Central memory CD8-positive, alpha-beta T cell (primary cell): ENCODE measurements at places on chromosomes 11 and 22.

DNA sequence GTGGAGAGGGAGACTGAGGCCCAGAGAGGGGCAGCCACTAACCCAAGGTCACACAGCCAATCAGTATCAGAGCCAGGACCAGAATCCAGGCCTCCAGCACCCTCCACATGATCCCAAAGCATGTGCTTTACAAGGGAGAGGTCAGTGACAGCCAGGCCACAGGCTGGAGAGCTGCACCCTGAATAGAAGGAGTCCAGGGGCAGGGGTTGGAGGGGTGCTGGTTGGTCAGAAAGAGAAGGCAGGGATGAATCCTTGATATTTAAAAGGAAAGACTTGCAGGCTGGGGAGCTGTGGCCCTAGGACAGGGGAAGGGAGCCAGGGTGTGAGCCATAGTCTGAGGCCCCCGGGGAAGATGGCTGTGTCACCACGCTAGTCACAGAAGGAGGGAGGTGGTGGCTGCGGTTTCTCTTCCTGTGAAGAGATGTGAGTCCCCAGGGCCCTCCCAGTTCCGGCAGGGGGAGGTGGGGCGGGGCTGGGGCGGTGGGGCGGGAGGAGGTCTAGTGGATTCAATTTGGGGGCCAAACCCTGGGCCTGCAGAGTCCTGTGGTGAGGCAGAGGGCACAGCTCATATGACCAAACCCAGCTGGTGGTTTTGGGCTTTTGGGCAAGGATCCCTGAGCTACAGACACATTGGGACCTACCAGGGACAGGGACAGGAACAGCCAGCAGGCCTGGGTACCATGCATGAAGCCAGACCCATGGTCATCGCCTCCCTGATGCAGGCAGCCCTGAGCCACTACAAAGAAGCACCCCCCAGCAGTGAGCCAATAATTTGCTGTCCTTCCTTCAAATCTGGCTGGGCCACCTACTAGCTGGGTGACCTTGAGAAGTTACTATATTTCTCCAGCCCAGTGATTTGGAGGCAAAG lies 14.0 kb downstream of the RAC2 start:
- peak; percentile 73 for DNase-seq

DNA sequence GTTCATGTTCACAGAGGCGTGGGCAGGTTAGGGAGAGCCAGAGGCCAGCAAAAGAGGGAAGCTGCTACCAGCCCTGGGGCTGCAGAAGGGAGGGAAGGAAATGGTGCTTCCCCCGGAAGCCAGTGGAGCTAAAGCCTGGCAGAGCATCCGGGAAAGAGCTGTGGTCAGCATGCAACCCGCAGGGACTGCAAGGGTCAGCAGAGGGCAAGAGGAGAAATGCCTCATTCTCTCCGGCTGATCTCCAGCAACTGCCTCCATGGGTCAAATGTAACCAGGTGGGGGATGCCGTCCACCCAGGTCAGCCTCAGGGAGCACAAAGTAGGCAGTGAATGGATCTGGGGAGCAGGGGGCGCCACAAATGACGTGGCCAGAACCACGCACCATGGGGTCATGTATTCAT lies 36.9 kb upstream of the PRR5 start:
- DNase-seq: no peak

GRCh38 chr22:50083462-50084079 lies 1.7 kb downstream of the MLC1 start:
- DNase-seq: no peak

DNA sequence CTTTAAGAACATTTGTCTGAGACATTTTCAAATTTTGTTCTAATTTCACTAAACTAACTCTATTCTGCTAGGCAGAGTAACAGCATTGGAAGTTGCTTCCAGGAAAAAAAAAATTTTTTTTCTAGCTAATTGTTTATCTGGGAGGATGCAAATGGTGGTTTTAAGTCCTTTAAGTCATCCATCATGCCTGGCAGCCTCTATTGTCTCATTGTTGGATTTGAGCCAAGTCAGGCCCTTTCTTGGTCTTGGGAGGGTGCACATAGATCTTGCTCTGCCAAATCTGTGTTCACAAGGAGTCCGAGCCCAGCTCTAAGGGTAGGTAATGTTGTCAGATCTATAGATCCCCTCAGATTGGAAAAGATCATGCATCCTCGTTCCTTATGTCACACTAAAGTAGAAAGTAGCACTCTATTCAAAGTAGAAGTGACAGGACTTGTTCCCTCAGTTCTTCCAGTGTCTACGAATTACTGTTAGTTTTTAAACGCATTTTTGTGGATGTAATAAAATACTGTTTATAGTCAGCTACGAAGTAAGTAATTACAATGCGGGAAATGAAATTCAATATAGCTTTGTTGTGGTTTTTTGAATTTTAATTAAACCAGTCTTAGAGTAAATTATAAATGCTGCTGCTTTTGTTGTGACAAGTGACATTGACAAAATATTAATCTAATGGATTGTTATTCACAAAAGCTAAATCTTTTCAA lies 166.0 kb upstream of the RASSF10 start:
- no peak for DNase-seq

DNA sequence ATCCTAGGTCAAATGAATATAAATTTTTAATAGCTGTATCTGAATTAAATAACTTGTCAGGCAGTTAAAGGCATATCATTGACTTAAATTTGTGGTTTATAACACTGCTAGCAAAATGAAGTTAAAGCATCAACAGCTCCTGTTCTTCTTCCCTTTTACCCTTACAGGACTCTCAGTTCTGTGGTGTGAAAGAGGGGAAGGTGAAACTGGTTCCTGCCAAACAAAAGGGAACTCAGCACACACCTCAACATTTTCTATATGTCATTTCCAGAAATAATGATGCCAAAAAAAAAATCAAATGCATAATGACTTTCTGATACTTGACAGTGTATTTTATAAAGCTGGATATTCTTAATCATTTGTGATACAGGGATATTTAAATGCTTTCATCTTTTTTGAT lies 21.2 kb downstream of the ARL14EP start:
- no peak for DNase-seq

GRCh38 chr11:89660234-89660633 lies 49.9 kb upstream of the TRIM77 start:
- no peak for DNase-seq

GRCh38 chr11:115674176-115674936 lies 170.1 kb upstream of the CADM1 start:
- no peak for DNase-seq

- no peak for DNase-seq
These were observed 3.4 kb downstream of the KLHL35 start for GRCh38 chr11:75429641-75429901.

DNA sequence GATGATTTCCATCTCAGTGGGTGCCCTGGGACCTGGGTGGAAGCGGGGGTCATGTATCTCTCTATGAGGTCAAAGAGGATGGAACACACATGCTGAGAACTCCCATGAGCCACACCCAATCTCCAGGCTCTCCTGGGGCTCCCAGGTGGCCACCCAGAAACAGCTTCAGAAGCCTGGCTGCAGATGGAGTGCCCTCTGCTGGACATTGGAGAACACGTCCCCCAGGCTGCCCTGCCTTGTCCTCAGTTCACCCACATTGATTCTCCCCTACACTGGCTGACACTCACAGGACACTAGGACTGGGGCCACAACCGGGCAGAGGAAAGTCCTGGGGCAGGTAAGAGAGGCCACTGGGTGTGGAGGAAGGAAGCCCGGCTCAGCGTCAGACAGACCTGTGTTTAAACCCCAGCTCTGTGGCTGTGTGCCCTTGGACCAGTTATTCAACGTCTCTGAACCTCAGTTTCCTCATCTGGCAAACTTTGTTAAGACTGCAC lies 4.5 kb upstream of the NOL12 start:
- peak; percentile 61 for DNase-seq

- no peak for DNase-seq
These were observed 27.6 kb downstream of the TENM4 start for GRCh38 chr11:79413268-79413667.

DNA sequence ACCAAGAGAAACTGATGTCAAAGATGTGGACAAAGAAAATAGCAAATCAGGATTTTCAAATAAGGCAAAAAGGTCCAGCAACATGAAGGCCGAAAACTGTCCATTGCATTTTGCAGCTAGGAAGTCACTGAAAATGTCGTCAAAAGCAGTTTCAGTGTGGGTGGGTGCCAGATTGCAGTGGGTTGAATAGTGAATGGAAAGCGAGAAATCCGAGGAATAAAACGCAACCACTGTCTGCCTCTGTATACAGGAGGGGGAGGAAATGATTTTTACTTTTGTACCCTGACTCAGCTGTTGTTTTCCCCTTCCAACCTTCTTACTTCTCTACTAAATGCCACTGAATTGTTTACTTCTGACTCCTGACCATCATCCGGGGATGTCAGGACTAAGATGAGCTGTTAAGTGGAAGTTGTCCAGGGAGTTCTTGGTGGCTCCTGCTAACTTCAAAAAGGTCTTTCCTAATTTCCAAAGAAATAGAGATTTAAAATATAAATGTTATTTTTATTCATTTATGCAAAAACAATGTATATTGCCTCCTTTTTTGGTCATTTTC lies 64.9 kb upstream of the BIRC3 start:
- DNase-seq: no peak

DNA sequence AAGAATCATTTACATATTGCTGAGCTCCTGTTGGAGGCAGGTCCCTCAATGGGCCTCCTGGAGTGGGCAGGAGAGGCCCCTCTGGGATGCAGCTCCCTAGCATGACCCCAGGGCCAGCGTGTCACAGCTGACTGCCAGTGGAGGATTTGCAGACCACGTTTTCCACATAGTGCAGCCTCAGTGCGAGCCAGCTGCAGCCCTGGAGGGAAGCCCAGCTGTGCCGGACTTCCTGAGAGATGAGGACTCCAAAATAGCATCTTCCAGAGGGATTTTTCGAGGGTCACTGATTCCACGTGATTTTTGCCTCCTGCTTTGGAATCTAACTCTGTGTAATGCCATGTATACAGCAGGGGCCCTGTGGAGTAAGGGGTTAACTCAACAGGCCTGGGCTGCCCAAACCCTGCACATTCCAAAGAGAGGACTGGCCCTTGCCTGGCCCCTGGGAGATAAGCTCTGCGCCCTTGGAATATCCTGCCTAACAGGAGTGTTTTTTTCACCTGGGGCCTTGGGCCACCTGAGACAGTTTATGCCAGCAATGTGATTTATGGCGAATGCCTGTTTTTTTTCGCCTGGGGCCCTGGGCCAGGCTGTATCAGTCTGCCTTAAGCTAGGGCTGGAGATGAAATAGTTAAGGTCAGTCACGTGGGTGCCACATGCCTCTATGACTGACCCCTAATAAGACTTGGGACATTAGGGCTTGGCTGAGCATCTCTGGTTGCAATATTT lies 47.4 kb downstream of the RPS6KA4 start:
- DNase-seq: no peak

DNA sequence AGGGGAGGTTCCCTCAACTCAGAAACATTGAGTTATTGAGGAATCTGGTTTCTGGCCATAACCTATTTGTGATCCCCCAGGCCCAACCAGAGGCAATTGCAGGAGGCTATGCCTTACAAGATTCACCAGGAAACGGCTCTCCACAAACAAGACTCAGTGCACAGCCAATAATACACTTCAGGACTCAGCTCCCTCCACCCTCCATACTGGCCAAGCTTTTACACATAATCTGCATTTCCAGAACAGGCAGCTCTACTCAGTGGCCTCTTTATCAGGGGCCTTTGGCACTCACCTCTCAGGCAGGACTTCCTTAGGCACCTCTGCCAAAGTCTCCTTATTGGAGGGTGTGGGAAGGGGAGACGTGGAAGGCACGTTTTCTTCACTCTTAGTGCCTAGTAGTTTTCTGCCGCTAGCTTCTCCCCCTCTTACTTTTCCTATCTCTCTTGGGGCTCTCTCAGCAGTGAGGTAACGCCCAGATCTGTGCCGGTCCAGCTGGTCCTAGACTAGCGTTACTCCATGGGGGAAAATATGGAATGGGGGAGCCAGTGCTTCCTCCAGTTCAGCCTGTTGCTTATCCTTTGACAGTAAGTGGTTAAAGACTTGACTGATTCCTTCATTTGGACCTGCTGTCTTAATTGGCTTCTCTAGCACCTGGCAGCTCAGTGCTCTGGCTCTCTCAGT lies 62.8 kb upstream of the ANO3 start:
- no peak for DNase-seq

DNA sequence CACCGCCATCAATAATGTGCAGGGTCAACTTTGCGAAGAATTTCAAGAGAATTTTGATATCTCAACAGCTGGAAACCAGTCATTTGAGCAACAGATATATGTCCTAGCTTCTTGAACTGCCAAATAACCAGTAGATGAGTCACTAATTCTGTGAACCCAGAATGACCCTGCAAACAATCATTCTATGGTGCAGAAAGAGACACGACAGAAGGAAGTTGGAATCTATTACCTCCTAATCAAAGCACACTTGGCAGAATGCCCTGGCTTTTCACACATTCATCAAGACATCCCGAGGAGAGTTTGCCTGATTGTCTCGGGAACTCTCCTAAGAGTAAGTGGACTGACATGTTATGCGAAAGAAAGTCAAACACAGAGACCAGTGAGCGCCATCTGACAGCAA lies 621.1 kb downstream of the OPCML start:
- no peak for DNase-seq

DNA sequence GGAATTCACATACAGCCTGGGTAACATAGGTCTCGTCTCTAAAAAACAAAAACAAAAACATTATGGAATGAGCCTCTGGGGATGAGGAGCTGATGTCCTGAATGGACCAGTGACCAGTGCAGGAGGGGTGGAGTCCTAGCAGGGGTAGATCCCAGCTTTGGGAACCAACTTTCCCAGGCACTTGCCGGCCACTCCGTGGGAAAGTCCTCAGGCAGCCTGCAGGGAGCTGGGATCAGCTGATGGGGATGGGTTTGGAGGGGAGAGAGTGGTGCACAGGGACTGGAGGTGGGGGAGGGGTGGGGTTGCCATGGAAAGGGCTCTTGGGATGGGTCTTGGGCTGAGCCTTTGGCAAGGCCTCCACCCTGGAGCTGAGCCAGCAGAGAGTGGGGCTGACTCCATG lies 19.1 kb downstream of the MGAT3 start:
- no peak for DNase-seq

DNA sequence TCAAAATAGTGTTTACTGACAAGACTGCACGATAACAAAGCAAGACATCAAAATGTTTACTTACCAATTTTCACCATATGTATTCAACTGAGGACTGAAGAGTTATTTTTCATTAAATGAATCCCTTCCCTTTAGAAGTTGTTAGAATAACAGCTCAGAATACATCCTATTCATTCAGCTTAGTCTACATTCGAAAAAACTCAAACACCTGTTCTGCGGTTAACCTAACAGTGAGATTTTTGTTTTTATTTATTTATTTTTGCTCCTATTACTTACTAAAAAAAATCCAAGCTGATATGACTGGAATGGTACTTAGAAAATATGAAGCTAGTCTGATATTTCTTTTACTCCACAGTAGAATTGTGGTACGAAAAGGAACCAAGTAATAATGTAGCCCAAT lies 10.0 kb downstream of the KCNA4 start:
- DNase-seq: no peak

- no peak for DNase-seq
These were observed 26.2 kb upstream of the CLDN5 start for GRCh38 chr22:19550382-19550781.
